Hepatocyte (in vitro differentiated cells): ENCODE measurements at places on chromosomes 1 and 21. TPM values are rescaled to one million over a fixed set of nuclear protein-coding genes. Genes with fewer than 3 reads are reported as not detected.

DNA sequence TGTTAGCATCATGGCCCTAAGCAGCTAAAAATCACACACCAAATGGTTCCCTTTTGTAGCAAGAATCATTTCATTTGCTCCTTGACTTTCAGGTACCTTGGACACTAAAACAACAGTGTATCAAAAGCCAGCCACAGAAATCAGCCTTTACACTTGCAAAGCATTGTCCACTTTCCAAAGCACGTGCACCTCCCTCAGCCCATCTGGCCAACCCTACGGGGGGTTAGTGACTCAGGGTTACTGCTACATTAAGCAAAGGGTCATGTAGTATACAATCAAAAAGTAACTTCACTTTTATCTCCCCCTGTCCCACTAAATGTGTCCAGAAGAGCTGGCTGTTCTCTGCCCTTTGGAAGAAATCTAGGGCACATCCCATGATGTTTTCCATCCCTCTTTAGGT, 149.7 kb downstream of the HIVEP3 start:
- no peak for DNase-seq

DNA sequence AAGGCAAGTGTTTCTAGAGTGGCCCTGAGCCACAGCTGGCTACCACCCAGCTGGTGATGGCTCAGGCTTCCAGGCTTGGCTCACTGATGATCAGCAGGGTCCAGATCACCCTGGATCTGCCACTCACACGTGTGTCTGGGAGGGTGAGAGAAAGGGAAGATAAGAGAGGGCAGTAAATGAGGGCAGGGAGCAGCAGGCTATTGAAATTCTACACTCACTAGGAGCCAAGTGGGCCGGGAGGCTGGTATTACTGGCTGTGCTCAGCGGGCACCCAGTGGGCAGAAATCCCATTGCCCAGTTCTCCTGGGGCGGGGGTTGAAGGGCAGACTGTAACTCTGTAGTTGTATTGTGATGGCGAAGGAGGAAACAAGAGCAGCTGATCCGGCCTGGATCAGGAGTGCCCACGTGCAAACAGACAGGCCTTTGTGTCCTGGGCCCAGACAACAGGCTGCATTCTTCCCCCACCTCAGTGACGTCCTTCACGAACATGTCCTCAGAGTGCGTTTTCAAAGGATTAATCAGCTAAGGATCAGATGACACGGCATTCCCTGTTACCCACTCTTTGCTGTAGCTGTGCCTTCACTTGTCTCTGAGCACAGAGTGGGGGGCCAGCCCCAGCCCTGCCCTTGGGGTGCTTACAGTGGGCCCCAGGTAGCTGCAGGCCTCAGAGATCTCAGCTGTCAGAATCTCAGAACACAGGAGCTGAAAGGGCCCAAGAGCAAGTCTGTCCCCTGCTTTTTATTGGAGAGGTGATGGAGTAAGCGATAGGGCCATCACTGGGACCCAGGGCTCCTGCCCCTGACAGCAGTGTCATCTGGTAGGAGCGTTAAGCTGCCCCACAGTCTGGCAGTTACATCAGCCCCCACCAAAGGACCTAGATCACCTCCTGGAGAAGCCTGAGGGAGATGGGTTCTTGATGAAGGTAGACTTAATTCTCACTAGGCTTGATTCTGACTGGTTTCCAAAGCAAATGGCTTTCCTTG, 60.5 kb downstream of the ATP1A1 start:
- no peak for DNase-seq

CHRNB2 gene
- 0.33 TPM in 1 of 2 replicates, not detected in the other for polyA plus RNA-seq

GJA9 gene
- polyA plus RNA-seq: 0.34 TPM in 1 of 2 replicates, not detected in the other

WNT3A gene
- polyA plus RNA-seq: not detected in 2 replicates

PGLYRP3 gene
- not detected in 2 replicates for polyA plus RNA-seq

DNA sequence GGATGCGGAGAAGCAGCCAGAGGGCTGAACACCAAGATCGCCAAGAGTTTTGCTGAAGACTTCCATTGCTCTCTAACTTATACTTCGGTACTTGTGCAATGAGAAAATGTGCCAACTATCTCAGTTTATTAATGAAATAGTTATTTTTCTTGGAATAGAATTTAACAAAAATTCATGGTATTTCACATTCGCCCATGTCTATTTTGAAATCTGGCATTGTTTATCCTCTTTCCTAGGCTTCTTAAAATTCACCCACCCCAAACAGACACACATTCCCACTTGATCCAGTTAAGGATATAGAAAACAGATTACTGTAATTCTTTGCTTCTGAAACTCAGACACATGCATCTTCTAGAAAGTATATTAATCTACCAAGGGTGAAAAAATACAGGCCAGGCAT, 56.3 kb upstream of the ADAMTS5 start:
- no peak for DNase-seq

COL24A1 gene
- 2.4 and 3.2 TPM in 2 replicates for polyA plus RNA-seq

CNR2 gene
- not detected in 2 replicates for polyA plus RNA-seq

DMBX1 gene
- polyA plus RNA-seq: 0.32 TPM in 1 of 2 replicates, not detected in the other

- DNase-seq: peak; percentile 5
Measured at GRCh38 chr1:189424746-189425331, 1052.8 kb downstream of the BRINP3 start.

GRCh38 chr1:204001166-204001901, 71.6 kb upstream of the SOX13 start:
- DNase-seq: no peak

GRCh38 chr1:43207229-43207853, 35.2 kb downstream of the CFAP57 start:
- DNase-seq: peak; percentile 64

CFAP141 gene
- polyA plus RNA-seq: not detected in 2 replicates

DNA sequence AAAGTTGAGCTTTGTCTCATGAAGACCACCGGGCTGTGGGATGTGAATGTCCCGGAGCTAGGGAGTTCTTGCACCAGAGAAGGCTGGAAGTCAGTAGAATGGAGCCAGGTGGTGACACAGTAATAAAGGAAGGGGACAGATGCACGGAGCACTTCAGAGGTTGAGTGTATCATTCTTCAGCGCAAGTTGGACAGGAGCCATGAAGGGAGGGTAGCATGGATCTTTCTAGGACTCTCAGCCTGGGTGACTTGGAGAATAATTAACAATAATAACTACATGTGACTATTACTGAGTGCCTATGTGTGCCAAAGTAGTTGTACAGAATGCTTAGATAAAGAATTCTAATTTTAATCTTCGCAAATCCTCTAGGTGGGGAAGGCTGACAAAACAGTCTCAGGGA, 258.7 kb upstream of the AJAP1 start:
- no peak for DNase-seq
